ENCODE measurements at places on chromosomes 1 and 21.

GRCh38 chr1:62364721-62365120, 45.5 kb upstream of the KANK4 start:
- no peak for DNase-seq

GRCh38 chr1:91736146-91736714, 149.7 kb downstream of the TGFBR3 start:
- no peak for DNase-seq

GRCh38 chr1:7265771-7266371, 480.6 kb downstream of the CAMTA1 start:
- DNase-seq = peak; percentile 42

DNA sequence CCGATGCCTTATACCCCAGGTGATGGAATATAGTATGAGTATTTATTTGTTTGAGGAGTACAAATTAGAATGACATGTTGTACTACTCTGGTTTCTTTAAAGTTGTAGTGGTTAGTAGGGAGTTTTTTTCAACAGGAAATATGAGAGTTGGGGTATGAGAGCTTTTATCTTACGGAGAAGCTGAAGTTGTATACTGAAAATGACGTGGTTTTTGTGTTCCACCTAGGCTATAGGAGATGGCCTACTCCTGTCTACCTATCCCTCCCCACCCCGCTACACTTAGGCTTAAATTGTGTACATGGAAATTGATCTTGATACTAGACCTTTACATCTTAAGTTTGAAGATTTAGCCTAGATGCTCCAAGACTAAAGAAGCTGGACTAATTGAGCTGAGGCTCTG, 6.8 kb upstream of the HAX1 start:
- no peak for DNase-seq

DNA sequence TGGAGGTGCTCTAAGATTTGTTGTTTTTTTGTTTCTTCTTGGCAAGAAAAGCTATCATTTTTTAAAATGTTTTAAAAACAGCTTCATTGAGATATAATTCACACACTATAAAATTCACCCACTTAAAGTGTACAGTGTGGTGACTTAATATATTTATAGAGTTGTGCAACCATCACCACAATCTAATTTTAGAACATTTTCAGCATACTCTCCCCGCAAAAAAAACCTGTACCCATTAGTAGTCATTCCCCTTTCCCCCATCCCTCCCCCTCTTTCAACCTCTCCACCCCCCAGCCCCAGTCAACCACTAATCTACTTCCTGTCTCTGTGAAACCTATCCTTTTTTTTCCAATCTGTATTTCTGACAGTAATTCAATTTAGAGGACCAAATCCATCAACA, 30.6 kb downstream of the ZC3H11B start:
- peak; percentile 55 for DNase-seq

GRCh38 chr21:28944296-28944695, 48.4 kb downstream of the LTN1 start:
- no peak for DNase-seq

All from fibroblast of skin of left quadriceps (primary cell).